ENCODE measurements at places on chromosomes 2 and 18.

DNA sequence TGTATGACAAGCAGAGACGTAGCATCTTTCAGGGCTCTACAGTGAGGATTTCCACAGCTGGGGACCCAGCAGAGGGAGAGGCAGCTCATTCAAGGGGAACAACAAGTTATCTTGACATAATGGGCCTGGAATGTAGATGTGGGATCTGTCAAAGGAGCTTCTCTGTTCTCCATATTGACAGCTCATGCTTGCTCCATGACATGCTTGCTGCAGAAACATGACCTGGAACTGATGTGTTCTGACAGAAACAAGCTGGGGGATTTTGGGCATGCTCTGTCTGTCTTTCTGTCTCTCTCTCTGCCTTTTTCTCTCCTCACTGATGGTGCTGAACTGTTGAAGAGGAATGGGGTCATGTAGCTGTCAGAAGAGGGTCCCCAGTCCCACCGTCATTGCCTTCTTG is 79.6 kb downstream of the MMADHC start:
- DNase-seq, result no peak

- DNase-seq, result no peak
- H3K4me3 ChIP-seq, result no peak overlapping the region
- peaks cover 4% of the 10 kb centered on the region for H3K36me3 ChIP-seq
- H3K27ac ChIP-seq, result no peak overlapping the region
- peaks cover 15% of the 10 kb centered on the region for H3K27me3 ChIP-seq
Observed at GRCh38 chr2:219433666-219434467, 776 bp upstream of the SPEG start.

GRCh38 chr2:203739351-203739750 is 32.9 kb downstream of the CD28 start:
- H3K27me3 ChIP-seq, result no peaks in the 10 kb centered on the region
- H3K27ac ChIP-seq, result peak overlapping the region; percentile 90
- no peak for DNase-seq
- peaks cover 15% of the 10 kb centered on the region for H3K36me3 ChIP-seq

DNA sequence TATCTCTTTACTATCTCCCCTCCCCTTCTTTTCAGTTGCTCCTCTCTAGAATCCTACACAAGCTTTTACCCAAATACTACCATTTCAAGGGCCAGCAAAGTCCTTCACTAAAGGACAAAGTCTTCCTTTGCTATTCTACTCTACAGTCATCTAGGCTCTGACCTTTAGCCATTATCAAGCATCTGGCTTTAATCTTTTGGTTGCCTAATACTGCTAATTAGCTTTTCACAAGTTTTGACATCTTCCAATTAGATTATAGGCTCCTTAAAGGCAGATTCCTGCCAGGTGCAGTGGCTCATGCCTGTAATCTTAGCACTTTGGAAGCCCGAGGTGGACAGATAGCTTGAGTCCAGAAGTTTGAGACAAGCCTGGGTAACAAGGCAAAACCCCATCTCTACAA is 194.4 kb downstream of the SH3BP4 start:
- H3K27me3 ChIP-seq, result peaks cover 59% of the 10 kb centered on the region
- no peaks in the 10 kb centered on the region for H3K4me1 ChIP-seq
- DNase-seq, result no peak
- H3K36me3 ChIP-seq, result peaks cover 6% of the 10 kb centered on the region

- DNase-seq, result no peak
- no peaks in the 10 kb centered on the region for H3K27me3 ChIP-seq
Observed at GRCh38 chr2:185152186-185152585, 553.9 kb downstream of the ZNF804A start.

GRCh38 chr2:32805104-32806095 is 141.4 kb upstream of the LTBP1 start:
- H3K4me1 ChIP-seq, result peaks cover 2% of the 10 kb centered on the region
- no peaks in the 10 kb centered on the region for H3K27me3 ChIP-seq
- H3K36me3 ChIP-seq, result peaks cover 19% of the 10 kb centered on the region
- H3K4me3 ChIP-seq, result no peak overlapping the region

DNA sequence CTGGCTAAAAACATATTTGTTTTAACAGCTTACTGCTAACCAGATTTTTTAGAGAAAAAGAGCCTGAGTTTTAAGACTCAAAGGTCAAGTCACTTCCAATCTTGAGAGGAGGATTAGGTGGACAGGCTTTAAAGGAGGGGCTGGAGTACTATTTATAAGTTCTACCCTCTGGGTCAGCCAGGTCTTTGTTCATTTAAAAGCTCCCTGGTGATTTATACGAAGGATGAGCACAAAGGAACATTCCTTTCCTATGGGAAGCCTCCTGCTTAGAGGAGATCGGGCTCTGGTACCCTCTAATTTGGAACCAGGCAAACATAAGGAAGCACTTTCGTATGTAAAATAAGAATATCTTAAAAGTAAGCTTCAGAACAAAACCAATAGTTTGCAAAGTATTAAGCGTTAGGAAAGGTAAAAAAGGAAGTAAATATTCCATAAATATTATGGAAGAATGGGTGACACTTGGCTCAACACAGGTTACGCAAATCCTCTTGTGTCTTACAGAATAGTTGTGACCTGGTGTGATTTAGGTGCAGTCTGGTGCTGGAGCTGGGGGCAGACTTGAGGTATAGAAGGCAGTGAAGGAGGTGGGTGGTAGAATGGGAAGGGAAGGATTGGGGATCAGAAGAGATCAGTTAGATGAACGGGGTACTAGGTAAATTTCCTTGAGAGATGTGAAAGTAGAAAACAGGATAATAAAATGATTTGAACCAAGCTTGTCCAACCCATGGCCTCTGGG is 35.6 kb downstream of the PDE6D start:
- no peaks in the 10 kb centered on the region for H3K36me3 ChIP-seq
- peaks cover 9% of the 10 kb centered on the region for H3K4me1 ChIP-seq
- no peaks in the 10 kb centered on the region for H3K27me3 ChIP-seq
- H3K27ac ChIP-seq, result peak overlapping the region; percentile 51
- DNase-seq, result no peak
